Stimulated activated CD8-positive, alpha-beta memory T cell treated with anti-CD3 and anti-CD28 coated beads, Interleukin-4, amount 100 ng/mL, for 24 hours (primary cell): ENCODE measurements at places on chromosomes 4 and X.

- DNase-seq, result no peak
These were observed 8.3 kb upstream of the LNX1 start for GRCh38 chr4:53599632-53600031.

DNA sequence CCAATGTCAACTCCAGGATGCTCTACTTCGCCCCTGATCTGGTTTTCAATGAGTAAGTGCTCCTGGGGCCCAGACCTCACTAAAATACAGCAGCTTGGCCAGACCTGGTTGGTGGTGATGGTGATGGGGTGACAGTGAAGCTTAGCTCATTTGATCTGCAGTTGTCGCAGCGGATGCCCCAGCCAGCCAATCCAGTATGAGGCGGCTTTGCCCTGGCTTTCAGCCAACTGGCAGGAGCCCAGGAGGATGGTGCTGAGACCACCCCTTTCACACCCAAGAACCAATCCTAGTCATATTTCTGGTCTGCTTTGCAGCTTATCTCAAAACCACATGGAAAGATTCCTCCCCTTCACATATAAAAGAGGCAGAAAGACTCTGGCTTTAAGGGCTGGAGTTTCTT lies 173.8 kb downstream of the AR start:
- DNase-seq, result no peak

- no peak for DNase-seq
These were observed 23.7 kb downstream of the SULT1E1 start for GRCh38 chr4:69836287-69836686.

DNA sequence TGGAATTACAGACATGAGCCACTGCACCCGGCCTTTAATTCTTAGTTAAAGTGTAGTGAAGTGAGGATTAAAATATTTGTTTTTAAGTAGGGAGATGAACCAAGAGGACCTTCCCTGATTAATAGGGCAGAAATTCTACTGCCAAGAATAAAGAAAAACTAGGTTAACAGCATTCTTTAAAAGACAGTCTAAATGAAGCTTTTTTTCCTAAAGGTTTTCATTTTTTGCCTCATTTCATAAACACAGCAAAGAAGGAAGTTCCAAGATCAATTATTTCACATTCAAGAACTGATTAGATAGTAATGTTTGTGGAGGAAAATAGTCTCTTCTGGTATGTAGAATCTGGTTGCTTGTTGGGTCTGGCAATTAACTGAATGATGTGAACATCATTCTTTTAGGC lies 112.1 kb upstream of the ARSJ start:
- DNase-seq, result no peak

GRCh38 chr4:143354990-143355389 lies 18.3 kb downstream of the GAB1 start:
- DNase-seq, result no peak

- no peak for DNase-seq
These were observed 116.9 kb upstream of the GABRA2 start for GRCh38 chr4:46506876-46507275.

DNA sequence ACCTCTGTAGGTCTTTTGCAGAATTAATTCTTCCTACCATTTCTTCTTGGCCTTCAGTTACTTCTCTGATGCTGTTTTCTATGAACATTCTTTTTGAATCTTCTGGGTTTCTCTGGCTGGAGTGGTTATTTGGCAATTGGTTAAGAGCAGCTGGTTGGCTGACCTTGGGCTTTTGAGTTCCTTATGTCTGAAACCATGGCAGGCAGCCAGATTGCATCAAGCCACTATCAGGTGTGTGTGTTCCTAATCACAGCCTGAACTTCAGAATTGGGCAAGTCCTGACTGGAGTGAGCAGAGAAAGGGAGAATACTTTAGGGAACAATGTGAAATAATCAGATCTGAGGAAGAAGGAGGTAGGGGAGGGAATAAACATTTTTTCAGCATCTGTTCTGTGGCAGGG lies 90.2 kb downstream of the ARHGAP10 start:
- no peak for DNase-seq

DNA sequence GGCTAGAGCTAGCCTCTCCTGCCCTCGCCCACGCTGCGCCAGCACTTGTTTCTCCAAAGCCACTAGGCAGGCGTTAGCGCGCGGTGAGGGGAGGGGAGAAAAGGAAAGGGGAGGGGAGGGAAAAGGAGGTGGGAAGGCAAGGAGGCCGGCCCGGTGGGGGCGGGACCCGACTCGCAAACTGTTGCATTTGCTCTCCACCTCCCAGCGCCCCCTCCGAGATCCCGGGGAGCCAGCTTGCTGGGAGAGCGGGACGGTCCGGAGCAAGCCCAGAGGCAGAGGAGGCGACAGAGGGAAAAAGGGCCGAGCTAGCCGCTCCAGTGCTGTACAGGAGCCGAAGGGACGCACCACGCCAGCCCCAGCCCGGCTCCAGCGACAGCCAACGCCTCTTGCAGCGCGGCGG lies at the start of gene AR:
Gene AR (plus strand): TSS at position 204 of the 400 bp plus-strand sequence. CDS start 1,126 bp downstream, outside the sequence.
- DNase-seq, result no peak

GRCh38 chr4:88819818-88820697 lies 122.4 kb upstream of the NAP1L5 start:
- no peak for DNase-seq

DNA sequence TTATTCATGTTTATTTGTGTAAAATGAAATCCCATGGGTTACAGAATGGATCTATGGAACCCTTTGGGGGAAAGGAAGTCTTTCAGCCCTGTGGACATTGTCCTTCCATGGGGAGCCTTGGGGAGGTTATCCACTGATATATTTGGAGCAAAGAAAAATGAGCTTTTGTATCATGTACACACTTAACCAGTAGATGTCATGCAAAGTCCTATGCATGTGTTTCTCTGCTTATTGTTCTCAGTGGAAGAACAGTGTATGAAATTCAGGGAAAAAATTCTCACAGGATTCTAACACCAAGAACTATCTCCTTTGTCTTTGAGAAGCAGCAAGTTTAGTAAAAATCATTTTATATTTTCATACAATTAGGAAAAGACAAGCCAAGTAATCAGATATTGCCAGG lies 105.3 kb downstream of the DTHD1 start:
- no peak for DNase-seq

GRCh38 chr4:147285751-147286150 lies 195.1 kb upstream of the EDNRA start:
- DNase-seq, result no peak

- DNase-seq, result no peak
These were observed 165.3 kb upstream of the FAM241A start for GRCh38 chr4:111979921-111980320.

DNA sequence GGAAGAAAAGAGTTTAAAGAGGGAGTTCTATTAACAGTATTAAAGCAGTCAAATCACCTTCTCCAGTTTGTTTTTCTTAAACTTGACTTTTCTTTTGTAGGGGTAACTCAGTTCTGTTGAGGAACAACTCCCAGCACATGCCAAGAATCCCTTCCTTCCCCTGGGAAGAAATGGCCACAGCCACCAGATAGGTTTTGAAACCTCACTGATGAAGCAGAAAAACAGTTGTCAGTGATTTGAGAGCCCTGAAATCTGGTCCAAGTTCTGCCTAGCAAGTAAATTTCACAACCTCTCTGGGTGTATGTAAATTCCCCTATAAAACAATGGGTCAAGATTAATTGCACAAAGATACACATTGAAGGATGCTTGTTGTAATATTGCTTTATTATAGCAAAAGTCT lies 167.1 kb downstream of the DHX15 start:
- no peak for DNase-seq

- DNase-seq, result no peak
These were observed 26.7 kb upstream of the SORBS2 start for GRCh38 chr4:185838514-185839193.

GRCh38 chr4:95363559-95363925 lies 185.2 kb downstream of the UNC5C start:
- no peak for DNase-seq

DNA sequence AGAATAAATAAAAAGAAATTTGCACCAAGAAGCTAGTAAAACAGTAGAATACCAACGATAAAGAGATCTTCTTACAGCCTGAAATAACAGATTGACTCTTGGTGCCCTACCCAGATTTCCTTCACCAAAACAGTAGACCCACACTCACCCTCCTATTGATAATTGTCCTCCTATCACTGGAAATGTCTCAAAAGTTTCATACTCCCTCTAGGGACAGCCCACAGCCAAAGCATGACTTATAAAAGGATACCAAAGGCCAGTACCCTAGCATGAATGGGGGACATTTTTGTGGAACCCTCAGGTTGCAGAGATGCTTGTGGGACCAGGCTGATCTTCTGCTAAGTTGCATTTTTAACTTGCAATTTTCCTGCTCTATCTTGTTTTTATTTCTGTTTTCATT lies 104.1 kb downstream of the INPP4B start:
- DNase-seq, result no peak

DNA sequence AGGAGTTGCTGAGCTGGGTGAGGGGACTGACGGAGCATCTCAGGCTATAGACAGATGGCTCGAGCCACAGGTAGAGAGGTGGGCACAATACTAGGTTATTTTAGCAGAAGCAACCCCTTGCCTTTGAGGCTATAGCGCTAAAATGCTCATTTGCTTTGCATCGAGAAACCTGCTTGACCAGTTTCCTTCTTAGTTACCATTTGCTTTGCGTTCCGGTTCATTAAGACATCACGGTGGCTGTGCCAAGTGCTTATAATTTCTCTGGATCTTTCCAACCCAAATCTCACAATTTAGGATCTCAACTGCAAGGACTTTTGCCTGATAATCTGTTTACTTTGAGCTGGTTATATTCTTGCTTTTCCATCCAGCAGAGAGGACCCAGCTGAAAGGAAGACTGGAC lies 40.8 kb downstream of the DLG3 start:
- DNase-seq, result no peak

GRCh38 chr4:85617202-85617601 lies 142.3 kb downstream of the ARHGAP24 start:
- no peak for DNase-seq

DNA sequence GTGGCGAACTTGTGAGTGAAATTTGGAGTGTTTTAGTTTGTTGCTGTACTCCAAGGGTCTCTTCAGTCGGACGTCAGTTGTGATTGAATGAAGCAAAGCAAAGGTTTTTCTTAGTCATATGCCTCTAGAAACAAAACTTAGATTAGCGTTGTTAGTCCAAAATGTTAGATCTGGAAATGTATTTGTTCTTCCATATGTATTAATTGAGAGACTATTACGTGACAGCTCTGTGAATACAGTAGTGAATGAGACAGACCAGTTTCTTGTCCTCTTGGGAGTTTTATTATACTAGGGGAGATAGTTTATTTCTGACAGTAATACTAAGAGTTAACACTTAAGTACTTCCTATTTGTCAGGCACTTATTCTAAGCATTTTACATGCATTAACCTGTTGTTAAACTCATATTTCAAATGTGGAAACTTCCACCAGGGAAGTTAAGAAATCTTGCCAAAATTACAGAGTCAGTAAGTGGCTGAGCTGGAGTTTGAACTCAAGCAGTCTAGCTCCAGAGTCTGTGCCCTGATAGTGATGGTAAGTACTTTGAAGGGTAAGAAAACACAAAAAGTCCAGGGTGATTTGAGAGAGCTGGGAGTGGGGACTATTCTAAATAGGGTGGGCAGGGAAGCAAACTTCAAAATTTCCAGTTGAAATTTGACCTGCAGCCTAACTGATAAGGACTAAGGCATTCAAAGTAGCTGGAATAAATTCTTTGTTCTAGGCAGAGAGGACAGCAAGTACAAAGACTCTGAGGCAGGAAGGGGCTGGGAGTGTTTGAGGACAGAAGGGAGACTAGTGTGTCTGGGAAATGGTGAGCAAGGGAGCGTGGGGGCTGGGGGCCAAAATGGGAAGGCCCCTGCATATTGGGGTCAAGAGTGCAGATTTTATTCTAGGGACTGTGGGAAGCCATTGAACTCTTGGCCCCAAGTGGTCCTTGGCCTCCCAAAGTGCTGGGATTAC lies 17.0 kb downstream of the ADD1 start:
- no peak for DNase-seq

DNA sequence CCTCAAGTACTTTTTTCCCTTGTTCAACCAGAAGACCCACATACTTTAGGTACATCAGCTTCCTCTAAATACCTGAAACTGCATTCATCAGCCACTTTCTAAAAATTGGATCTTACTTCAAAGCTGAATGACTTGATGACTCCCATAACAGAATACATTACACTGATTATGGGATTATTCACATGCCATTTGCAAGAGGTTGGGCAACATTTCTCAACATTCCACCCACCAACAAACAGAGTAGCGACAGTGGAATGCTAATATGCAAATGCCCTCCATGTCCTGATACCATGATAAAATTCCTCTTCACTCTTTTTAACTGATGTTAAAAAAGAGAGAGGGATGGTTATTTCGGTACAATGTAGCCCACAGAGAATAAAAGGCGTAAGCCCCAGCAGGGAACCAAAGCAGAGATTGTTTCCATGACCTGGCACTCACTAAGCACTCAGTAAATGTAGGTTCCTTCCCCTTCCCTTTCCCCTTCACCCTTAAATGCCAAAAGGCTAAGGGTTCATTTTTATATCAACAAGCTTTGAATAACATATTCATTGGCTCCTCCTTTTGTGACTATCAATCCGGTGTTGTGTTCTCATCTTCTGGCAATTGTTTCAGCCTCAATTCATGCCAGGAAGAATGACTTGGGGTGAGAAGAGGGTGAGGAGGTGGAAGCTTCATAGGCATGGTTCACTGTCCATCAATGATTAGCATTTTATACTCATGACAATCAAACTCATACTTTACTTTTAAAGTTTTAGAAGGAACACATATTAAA lies 317.2 kb downstream of the DHX15 start:
- DNase-seq, result no peak
